Neural progenitor cell (in vitro differentiated cells): ENCODE measurements at places on chromosomes 3 and 15. TPM values are rescaled to one million over a fixed set of nuclear protein-coding genes. Genes with fewer than 3 reads are reported as not detected.

Gene MNS1
- total RNA-seq: 3.0 and 6.2 TPM in 2 replicates

Gene IL17RD
- 26.1 and 33.6 TPM in 2 replicates for total RNA-seq

Gene CFAP161
- total RNA-seq: 1.9 TPM in 1 of 2 replicates, not detected in the other

- DNase-seq: no peak
Measured at GRCh38 chr15:65935391-65935790, 66.1 kb downstream of the RAB11A start.

GRCh38 chr3:16810593-16811367 is 74.0 kb upstream of the PLCL2 start:
- DNase-seq: peak; percentile 8

- DNase-seq: no peak
Measured at GRCh38 chr3:43733459-43734384, 43.0 kb downstream of the ABHD5 start.
